ENCODE measurements at places on chromosomes 2 and 18.
A peak's percentile ranks its signal among the peaks of the same experiment; 100 is the strongest.

- DNase-seq = no peak
Observed at GRCh38 chr2:10900216-10901109, 11.3 kb upstream of the KCNF1 start.

GRCh38 chr2:226151157-226151556, 648.5 kb downstream of the IRS1 start:
- no peak for DNase-seq

DNA sequence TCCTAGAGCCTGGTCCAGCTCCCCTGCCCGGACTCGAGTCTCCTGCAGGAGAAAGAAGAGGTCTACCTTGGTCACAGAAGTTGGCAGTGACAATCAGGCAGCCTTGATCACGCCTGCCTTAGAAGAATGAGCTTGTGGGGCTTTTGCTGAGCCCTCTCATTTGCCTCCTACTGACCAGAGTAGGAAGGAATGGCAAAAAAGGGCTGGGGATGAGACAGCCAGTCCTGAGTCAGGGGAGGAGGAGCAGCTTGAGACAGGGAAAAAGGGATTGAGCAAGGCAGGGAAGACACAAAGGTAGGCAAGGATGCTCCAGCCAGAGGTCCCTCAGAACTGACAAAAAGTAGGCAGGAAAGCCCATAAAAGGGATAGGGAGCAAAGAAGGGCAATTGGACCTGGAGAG, 6.0 kb downstream of the WDR54 start:
- peak; percentile 49 for DNase-seq

GRCh38 chr2:20317197-20317596, 33.4 kb downstream of the PUM2 start:
- no peak for DNase-seq

DNA sequence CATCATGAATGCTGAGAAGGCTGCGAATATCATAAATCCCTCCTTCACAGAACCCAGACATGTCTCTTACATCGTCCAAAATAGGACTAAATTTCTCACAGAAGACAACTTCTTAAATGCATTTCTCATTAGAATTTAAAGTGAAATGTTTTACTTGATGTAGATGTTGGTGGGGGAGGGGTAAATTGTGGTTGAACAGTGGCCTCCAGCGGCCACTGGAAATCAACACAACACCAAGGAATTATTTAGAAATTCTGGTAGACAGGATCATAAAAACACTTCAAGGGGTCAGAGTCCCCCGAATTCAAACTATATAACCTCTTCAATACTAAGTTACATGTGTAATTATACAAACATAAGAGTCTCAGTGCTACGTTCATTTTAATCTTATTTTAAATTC, 135.9 kb downstream of the ABCA12 start:
- DNase-seq = peak; percentile 43

DNA sequence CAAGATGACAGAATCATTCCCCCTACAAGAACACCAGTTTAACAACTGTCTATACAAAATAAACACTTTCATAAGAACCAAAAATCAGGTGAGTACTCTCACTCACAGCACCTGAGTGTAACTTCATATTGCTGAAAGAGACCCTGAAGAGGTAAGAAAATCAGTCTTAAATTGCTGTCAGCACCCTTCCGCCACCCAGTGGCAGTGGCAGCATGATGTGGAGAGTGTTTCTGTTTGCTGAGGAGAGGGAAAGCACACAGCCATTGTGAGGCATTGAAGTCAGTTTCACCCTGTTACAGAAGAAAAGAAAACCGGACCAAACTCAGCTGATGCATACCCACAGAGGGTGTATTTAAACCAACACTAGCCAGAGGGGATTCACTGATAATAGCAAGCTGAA, 1240.8 kb upstream of the CRIM1 start:
- DNase-seq = no peak

GRCh38 chr18:7577706-7578105, 10.6 kb downstream of the PTPRM start:
- DNase-seq = peak; percentile 82

DNA sequence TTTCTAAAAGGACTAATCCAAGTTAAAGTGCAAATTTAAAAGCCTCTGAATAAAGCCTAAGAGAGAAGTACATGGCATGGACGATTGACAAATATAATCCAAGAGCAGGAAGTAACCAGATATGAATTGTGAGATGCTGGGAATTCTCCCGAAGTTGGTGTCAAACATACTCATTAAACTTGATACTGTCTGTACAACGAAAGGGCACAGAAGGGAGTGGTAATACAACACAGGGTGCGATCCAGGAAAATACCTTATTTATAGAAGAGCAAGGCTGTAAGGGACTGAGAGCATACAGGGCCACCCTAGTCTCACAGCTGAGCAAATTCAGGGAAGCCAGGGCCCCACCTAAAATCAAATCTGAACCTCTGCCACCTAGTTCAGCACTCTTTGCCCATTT, 41.6 kb downstream of the SEMA4F start:
- DNase-seq = no peak

- DNase-seq = no peak
Observed at GRCh38 chr2:188050726-188051125, 240.9 kb upstream of the GULP1 start.

DNA sequence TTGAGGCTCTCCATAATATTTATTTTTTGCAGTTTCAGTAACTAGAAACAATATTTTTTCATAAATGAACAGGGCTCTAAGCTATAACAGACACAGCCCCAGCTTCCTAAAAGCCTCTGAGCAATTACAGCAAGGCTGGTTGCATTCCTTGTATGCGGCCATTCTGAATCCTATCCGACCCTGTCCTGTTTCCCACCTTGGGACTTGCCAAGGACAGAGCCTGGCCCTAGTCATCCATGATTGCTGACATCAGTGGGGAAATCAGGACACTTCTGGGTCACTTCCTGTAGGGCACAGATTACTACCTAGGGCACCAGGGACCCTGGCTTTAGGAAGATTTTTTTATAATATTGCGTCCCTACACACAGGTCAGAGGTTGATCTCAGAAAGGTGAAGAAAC, 5.5 kb downstream of the TMEM177 start:
- DNase-seq = no peak

DNA sequence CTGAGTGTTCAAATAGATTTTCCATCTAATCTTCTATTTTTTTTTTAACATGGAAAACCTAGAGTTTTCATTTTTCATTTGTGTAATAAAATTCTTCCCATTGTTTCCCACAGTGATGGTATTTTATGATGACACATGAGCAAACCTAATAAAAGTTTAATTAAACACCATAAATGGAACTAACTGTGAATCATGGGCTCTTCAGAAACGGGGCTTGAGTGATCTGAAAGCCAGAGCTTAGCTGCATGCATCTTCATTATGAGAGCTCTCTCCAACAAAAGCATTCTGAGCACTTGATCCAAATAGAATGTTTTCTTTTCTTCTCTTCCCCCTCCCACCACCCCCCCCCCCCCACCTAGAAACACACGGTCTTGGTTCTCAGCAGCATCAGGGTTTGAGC, 82.1 kb upstream of the REV1 start:
- peak; percentile 42 for DNase-seq
